ENCODE measurements at places on chromosomes 3 and 15. TPM values are rescaled to one million over a fixed set of nuclear protein-coding genes. Genes with fewer than 3 reads are reported as not detected.

The TERC gene
- 179 TPM for total RNA-seq

The RTP1 gene
- not detected for total RNA-seq

The WDR82 gene
- 49.6 TPM for total RNA-seq

The GOLGA8T gene
- total RNA-seq: not detected
